ENCODE measurements at places on chromosomes 3 and 15. TPM values are rescaled to one million over a fixed set of nuclear protein-coding genes. Genes with fewer than 3 reads are reported as not detected.
A peak's percentile ranks its signal among the peaks of the same experiment; 100 is the strongest.

GRCh38 chr3:15499536-15499935 is 22.0 kb downstream of the COLQ start:
- no peak overlapping the region for H3K4me3 ChIP-seq
- peaks cover 34% of the 10 kb centered on the region for H3K4me1 ChIP-seq

DNA sequence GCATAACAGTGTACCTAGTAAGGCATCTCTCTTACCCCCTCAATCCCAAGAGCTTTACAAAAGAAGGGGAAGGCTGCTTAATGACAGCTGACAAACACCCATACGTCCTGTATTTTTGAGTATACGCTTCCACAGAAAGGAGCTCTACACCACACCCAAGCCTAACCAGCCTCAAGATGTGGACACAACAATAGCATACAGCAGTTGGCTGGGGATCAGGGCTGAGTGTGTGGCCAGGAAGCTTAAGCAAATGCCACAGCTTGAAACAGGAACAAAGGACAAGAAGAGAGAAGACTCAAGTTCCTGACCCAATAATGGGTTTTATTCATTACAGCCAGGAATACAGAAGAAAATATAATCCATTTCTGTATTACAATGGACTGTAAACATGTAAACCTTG is 6.9 kb downstream of the HEXA start:
- H3K4me3 ChIP-seq, result no peak overlapping the region
- H3K27ac ChIP-seq, result no peak overlapping the region
- peaks cover 10% of the 10 kb centered on the region for H3K36me3 ChIP-seq

DNA sequence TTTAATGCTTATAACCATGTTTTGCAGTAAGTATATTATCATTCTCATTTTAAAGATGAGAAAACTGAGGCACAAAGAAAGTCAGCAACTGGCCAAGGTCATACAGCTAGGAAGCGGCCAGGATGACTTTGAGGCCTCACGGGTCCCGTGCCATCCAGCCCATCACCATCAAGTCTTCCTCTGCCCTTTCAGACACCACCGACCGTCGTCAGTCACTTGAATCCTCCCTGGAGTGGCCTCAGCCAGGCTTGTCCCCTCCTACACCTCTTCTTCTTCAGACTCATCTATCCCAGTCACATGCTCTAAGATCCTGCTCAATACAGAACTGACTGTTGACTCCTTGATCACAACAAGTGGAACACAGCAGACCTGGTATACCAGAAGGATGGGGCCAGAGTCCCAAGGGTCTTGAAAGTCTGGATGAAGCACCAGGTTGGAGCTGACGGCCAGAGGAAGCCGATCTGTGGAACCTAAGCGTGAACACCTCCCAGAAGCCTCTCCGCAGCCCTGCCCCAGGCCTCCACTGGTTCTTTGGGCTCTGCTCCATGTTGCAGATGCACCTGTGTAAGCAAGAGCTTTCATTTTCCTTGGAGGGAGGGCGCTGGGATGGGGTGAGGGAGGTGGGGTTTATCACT is 22.1 kb downstream of the ITGA11 start:
- H3K27ac ChIP-seq, result no peak overlapping the region
- no peak for DNase-seq
- H3K36me3 ChIP-seq, result no peaks in the 10 kb centered on the region
- H3K4me1 ChIP-seq, result no peaks in the 10 kb centered on the region
- H3K27me3 ChIP-seq, result no peaks in the 10 kb centered on the region

GRCh38 chr15:74294010-74294409 is 57.9 kb downstream of the CCDC33 start:
- H3K4me1 ChIP-seq, result peaks cover 13% of the 10 kb centered on the region
- H3K27ac ChIP-seq, result no peak overlapping the region
- H3K36me3 ChIP-seq, result no peaks in the 10 kb centered on the region
- H3K27me3 ChIP-seq, result peaks cover 15% of the 10 kb centered on the region
- H3K4me3 ChIP-seq, result no peak overlapping the region

GRCh38 chr15:74821091-74821789 is 5.2 kb upstream of the CPLX3 start:
- H3K4me1 ChIP-seq, result peaks cover 8% of the 10 kb centered on the region
- no peak overlapping the region for H3K27ac ChIP-seq
- no peak overlapping the region for H3K4me3 ChIP-seq
- H3K36me3 ChIP-seq, result no peaks in the 10 kb centered on the region

Gene PLSCR2
- total RNA-seq, result not detected

GRCh38 chr3:194030372-194030771 is 105.6 kb upstream of the HES1 start:
- no peaks in the 10 kb centered on the region for H3K4me1 ChIP-seq

- H3K27ac ChIP-seq, result no peak overlapping the region
- H3K4me3 ChIP-seq, result no peak overlapping the region
- DNase-seq, result no peak
Observed at GRCh38 chr3:193010191-193010590, 92.5 kb upstream of the MB21D2 start.

- H3K27me3 ChIP-seq, result peaks cover 6% of the 10 kb centered on the region
- H3K4me3 ChIP-seq, result peak overlapping the region; percentile 57
- H3K4me1 ChIP-seq, result peaks cover 8% of the 10 kb centered on the region
- no peak overlapping the region for H3K27ac ChIP-seq
- DNase-seq, result peak; percentile 4
- no peaks in the 10 kb centered on the region for H3K36me3 ChIP-seq
Observed at GRCh38 chr3:87088993-87089841, 98.3 kb upstream of the VGLL3 start.

GRCh38 chr15:66369773-66370651 is 13.5 kb upstream of the TIPIN start:
- no peaks in the 10 kb centered on the region for H3K27me3 ChIP-seq
- DNase-seq, result peak; percentile 70

DNA sequence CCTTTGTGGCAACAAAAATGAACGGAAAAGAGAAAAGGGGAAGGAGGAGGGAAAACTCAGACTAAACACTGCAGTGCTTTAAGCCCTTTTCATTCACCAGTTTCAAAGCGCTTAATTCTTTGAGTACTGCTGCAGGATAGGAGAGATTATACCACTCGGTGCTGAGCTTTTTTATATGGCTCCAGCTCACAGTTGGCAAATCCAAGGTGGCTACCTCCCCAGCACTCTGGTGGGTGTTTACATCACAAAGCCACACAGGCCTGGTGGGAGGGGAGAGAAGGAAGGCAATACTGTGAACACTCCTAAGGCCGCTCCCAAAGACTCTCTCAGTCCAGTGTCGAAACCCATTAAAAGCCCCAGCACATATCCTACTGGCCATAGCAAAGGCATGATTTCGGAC is 191.4 kb downstream of the STT3B start:
- no peak overlapping the region for H3K4me3 ChIP-seq
- no peak overlapping the region for H3K27ac ChIP-seq
- no peaks in the 10 kb centered on the region for H3K36me3 ChIP-seq
- peaks cover 8% of the 10 kb centered on the region for H3K27me3 ChIP-seq
- no peak for DNase-seq
- no peaks in the 10 kb centered on the region for H3K4me1 ChIP-seq

DNA sequence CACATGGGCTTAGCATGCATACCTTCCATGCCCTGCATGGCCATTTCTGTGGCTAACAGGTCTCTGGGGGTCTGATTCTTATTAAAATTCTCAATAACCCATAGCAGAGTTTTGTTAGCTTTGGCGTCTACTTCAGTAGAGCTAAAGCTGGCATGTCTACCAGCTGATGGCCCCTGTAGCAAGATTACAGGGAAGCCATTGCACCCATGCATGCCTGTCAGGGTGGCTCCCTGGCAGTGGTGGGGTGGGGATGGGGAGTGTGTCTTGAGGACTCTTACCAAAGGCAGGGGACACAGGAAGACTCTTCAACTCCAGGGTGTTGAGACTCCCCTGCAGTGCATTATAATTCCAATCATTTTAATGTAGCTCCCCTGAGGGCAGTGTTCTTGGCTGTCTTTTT is 4.7 kb downstream of the KY start:
- H3K36me3 ChIP-seq, result no peaks in the 10 kb centered on the region
- H3K27me3 ChIP-seq, result peaks cover 7% of the 10 kb centered on the region
- peaks cover 2% of the 10 kb centered on the region for H3K4me1 ChIP-seq
- H3K27ac ChIP-seq, result no peak overlapping the region

DNA sequence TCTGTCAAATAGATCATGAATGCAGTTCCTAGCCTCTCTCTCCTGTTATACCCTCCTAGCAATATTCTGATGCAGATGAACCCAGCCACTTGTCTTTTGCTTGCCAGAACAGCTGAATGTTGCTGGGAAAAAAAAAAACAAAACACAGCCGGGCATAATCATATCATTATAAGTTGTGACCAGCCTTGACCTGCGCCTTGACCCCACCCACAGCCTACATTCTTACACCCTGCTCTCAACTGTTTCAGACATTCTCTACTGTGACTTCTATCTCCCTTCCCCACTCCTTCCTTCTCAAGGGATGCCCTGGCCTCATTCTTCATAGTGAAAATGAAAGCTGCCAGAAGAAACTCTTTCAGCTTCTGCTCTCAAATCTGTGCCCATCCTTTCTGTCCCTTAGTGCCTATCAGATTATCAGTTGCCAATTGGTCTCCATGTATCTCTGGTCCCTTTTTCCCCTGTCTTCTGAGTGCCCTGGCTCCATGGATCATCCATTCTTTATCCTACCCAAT is 389.1 kb upstream of the TPRG1 start:
- H3K36me3 ChIP-seq, result peaks cover 4% of the 10 kb centered on the region
- H3K4me1 ChIP-seq, result peaks cover 10% of the 10 kb centered on the region
- H3K27me3 ChIP-seq, result no peaks in the 10 kb centered on the region
- no peak overlapping the region for H3K27ac ChIP-seq
- no peak overlapping the region for H3K4me3 ChIP-seq
- no peak for DNase-seq

Gene BTLA
- total RNA-seq, result 12.8 TPM

- H3K4me3 ChIP-seq, result no peak overlapping the region
- no peaks in the 10 kb centered on the region for H3K4me1 ChIP-seq
- no peaks in the 10 kb centered on the region for H3K27me3 ChIP-seq
- H3K27ac ChIP-seq, result no peak overlapping the region
- H3K36me3 ChIP-seq, result peaks cover 16% of the 10 kb centered on the region
Observed at GRCh38 chr3:108620250-108620649, 30.7 kb downstream of the DZIP3 start.

DNA sequence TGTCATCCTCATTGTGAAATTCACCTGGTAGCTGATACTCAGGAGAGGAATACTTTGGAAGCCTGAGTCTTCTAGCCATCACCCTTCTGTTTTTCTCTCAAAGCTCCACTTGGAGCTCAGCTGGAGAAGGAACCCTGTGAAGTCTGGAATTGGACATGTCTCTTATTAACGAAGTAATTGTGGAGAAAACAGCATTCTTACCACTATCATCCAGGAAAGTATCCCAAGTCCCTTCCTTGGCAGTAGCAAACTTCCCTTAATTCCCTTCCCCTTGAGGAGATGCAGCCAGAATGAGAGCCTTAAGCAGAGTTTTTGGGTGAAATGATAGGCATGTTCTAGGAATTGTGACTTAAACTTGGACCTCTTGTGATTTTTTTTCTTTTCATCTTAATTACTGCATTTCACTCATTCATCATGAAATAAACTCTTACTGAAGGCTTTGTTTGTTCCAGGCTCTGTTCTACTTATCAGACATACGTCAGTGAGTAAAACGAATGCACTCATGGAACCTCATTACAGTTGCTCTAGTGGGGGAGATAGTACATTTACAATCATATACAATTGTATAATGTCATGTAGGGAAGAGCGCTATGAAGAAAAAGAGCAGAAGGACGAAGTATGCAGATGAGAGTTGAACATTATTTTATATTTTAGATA is 30.5 kb upstream of the TCF12 start:
- no peaks in the 10 kb centered on the region for H3K27me3 ChIP-seq
- H3K27ac ChIP-seq, result peak overlapping the region; percentile 83
- DNase-seq, result no peak
- no peaks in the 10 kb centered on the region for H3K36me3 ChIP-seq
- H3K4me3 ChIP-seq, result peak overlapping the region; percentile 77
- H3K4me1 ChIP-seq, result peaks cover 25% of the 10 kb centered on the region

Measured in activated CD8-positive, alpha-beta T cell treated with anti-CD3 and anti-CD28 coated beads for 36 hours (primary cell).